Activated CD8-positive, alpha-beta T cell treated with anti-CD3 and anti-CD28 coated beads for 36 hours (primary cell): ENCODE measurements at places on chromosomes 3 and 15. TPM values are rescaled to one million over a fixed set of nuclear protein-coding genes. Genes with fewer than 3 reads are reported as not detected.

DNA sequence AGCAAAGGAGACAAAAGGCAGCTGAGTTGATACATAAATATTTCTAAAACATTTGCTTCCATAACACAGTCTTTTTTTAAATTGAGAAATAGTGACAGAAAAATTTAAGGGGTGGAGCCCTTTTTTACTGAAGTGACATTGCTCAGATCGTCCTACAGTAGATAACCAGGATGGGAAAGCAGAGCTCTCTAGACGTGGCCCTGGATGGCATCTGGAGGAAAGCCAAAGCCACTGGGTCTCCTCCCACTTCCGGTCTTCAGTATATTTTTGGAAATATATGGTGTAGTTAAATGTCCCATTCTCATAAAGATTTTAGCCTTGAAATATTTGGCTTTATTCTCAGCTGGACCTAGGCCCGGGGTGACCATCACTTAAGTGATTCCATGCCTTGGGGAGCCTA, 326.1 kb downstream of the ZNF621 start:
- H3K4me1 ChIP-seq: no peaks in the 10 kb centered on the region
- H3K27me3 ChIP-seq: no peaks in the 10 kb centered on the region
- H3K36me3 ChIP-seq: no peaks in the 10 kb centered on the region
- H3K27ac ChIP-seq: no peak overlapping the region
- no peak overlapping the region for H3K4me3 ChIP-seq

Gene GPR149
- not detected for total RNA-seq

GRCh38 chr15:91061997-91062396, 38.1 kb upstream of the SV2B start:
- H3K4me1 ChIP-seq: no peaks in the 10 kb centered on the region
- peaks cover 20% of the 10 kb centered on the region for H3K27me3 ChIP-seq

Gene AQP9
- total RNA-seq: not detected

DNA sequence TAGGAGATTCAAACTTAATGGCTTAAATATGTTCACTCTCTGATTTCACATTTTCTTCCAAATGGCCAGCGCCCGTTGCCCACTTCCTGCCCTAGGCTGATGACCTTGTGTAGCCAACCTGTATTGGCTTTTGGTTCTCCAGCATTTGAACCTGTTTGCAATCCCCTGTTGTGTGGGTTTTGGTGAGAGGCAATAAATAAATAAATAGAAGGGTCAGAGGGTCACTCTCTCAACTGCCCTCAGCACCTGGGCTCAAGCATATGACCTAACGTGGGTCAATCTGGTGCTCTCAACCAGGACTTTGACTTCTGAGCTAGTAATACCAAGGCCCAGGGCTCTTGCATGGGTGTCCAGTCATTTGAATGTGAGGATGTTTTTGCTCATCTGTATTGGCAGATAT, 1.8 kb upstream of the SRP14 start:
- DNase-seq: no peak
- H3K4me3 ChIP-seq: peak overlapping the region; percentile 99
- no peak overlapping the region for H3K27ac ChIP-seq
- H3K27me3 ChIP-seq: no peaks in the 10 kb centered on the region
- H3K36me3 ChIP-seq: peaks cover 30% of the 10 kb centered on the region
- H3K4me1 ChIP-seq: peaks cover 65% of the 10 kb centered on the region

Gene CPNE9
- total RNA-seq: not detected

Gene ISG20
- total RNA-seq: 75.1 TPM

GRCh38 chr3:156586905-156587759, 32.2 kb upstream of the SSR3 start:
- no peak overlapping the region for H3K27ac ChIP-seq
- no peak overlapping the region for H3K4me3 ChIP-seq
- H3K4me1 ChIP-seq: peaks cover 4% of the 10 kb centered on the region

- H3K36me3 ChIP-seq: peaks cover 23% of the 10 kb centered on the region
- H3K27ac ChIP-seq: no peak overlapping the region
- peaks cover 17% of the 10 kb centered on the region for H3K4me1 ChIP-seq
- no peak for DNase-seq
Observed at GRCh38 chr3:161231861-161232260, 10.8 kb downstream of the NMD3 start.

Gene TM4SF4
- not detected for total RNA-seq

Gene CSTA
- total RNA-seq: not detected

- no peak overlapping the region for H3K27ac ChIP-seq
- H3K4me3 ChIP-seq: no peak overlapping the region
- no peak for DNase-seq
- H3K4me1 ChIP-seq: peaks cover 27% of the 10 kb centered on the region
- H3K27me3 ChIP-seq: no peaks in the 10 kb centered on the region
Observed at GRCh38 chr15:94265982-94266381, 34.6 kb downstream of the MCTP2 start.

Gene PAQR5
- not detected for total RNA-seq

Gene GATM
- 5.6 TPM for total RNA-seq

Gene RAD51
- total RNA-seq: 77.0 TPM

- peaks cover 14% of the 10 kb centered on the region for H3K27me3 ChIP-seq
- no peak for DNase-seq
- no peak overlapping the region for H3K27ac ChIP-seq
- peaks cover 8% of the 10 kb centered on the region for H3K4me1 ChIP-seq
- H3K4me3 ChIP-seq: no peak overlapping the region
Observed at GRCh38 chr3:142878649-142879300, 10.1 kb downstream of the PCOLCE2 start.

Gene PLA2G4F
- total RNA-seq: not detected

GRCh38 chr3:46943237-46944187, 33.0 kb downstream of the CCDC12 start:
- DNase-seq: no peak
- H3K4me1 ChIP-seq: peaks cover 56% of the 10 kb centered on the region
- H3K27ac ChIP-seq: peak overlapping the region; percentile 11
- no peaks in the 10 kb centered on the region for H3K27me3 ChIP-seq

DNA sequence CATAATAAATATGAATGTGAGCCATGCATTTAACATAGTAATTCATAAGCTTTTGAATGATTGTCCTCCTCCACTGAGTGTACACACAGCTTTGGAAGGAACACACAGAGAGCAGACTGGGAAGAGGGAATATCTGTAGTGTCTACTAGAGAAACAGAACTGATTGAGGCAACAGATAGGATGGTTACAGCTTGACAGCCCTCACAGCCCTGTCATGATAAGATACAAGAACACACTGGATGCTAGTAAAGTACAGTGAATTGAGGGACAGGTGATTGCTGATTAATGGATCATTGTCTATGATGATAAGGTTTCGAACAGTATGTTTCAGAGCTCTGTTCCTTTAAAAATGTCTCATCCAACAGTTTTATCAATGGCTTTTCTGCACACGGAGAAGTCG, 383.4 kb upstream of the GBE1 start:
- no peaks in the 10 kb centered on the region for H3K36me3 ChIP-seq
- H3K4me1 ChIP-seq: no peaks in the 10 kb centered on the region
- no peak for DNase-seq
